ENCODE measurements at places on chromosomes 4 and X. TPM values are rescaled to one million over a fixed set of nuclear protein-coding genes. Genes with fewer than 3 reads are reported as not detected.

DNA sequence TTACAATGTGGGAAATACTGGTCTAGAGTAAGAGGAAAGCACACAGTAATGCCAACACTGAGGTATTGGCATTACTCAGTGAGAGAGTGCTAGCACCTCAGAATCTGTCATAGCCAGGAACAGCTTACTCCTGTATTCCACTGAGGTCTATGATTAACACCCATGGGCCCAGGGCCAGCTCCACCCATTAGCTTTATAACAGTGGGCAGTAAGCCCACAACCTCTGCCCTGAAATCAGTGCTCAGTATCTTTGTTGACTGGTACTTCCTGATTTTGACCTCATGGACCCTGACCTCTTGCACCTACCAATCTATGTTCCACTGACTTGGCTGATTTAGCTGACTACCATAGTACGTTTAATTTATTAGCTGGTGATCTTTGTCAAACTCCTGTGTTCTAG lies 56.1 kb downstream of the LANCL3 start:
- no peak for DNase-seq

DNA sequence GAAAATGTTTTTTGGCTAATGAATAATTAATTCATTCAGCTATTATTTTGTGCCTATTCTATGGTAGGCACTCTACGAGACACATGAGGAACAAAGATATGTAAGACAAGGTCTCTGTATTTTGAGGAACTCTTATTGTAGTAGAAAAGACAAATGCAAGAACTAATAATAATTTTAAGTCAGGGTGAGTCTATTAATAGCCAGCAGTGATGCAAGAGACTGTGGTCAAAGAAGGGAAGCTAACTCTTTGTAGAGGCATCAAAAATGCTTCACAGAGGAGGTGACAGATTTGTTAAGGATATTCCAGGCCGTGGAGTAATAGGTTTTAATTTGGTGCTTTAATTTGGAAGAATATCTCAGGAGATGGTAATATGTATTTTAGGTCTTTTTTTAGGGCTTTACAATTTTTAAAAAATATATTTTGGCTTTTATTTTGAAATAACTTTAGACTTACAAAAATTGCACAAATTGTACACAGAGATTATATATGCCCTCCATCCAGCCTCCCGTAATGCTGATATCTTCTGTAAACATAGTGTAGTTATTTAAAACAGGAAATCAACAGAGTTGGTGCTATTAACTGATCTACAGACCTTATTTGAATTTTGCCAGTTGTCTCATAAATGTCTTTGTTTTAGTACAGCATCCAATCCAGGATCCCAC lies 48.1 kb downstream of the DCLK2 start:
- DNase-seq = no peak

DNA sequence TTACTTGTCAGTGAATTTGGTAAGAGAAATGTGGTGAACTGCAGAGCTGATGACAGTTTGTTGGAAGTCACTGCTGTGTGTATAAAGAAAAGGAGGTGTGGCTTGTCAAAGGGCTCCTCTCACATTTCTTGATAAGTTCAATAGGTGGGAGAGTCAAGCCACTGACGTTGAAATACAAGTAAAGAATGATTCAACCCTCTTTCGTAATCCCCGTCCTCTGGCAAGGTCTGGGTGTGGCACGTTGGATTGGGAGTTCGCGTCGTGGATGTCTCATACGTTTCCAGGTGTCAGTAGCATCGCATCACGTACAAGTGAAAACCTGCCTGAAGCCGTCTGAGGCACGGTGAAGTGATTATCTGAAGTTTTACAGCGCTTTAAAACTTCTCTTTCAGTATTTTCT lies 76.4 kb downstream of the EGF start:
- DNase-seq = no peak

- peak; percentile 9 for DNase-seq
Measured at GRCh38 chrX:78708816-78709215, 38.7 kb upstream of the LPAR4 start.

DNA sequence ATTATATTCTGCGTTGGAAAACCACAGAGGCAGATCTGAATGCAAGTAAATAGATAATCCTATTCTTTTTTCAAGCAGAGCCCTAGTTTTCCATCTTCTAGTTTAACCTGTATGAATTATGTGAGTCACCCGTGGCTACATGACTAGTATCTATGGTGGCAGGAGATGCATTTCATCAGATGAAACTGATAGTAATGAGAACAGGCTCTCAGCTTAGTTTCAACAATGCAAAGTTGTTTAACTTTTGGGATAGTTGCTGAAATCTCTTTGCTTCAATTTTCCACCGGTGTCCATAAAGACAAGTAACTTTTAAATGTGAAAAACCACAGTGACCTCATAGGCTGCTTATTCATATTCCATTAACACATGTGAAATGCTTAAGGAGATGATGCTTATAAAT lies 1317.4 kb upstream of the TENM3 start:
- DNase-seq = no peak

DNA sequence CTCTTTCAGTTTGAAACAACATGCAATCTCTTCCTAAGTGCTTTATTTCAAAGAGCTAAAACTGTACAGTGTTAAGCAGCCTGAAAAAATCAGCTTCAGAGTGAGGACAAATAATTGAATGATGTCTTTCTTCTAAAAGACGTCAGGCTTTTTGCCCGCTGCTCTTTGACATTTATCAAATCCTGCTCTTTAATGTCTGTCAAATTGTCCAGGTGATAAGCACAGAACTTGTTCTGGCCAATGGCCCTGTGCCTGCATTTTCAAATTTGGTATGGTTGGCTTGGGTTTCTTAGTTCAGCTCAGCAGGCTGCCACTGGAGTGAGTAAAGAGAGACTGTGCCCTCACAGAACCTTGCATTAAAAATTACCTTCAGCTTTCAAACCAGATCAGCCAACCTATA lies 712.9 kb upstream of the LCORL start:
- no peak for DNase-seq

- no peak for DNase-seq
Measured at GRCh38 chr4:84493092-84493850, 5.8 kb downstream of the NKX6-1 start.

- DNase-seq = no peak
Measured at GRCh38 chr4:1469607-1470392, 63.6 kb upstream of the NKX1-1 start.

DNA sequence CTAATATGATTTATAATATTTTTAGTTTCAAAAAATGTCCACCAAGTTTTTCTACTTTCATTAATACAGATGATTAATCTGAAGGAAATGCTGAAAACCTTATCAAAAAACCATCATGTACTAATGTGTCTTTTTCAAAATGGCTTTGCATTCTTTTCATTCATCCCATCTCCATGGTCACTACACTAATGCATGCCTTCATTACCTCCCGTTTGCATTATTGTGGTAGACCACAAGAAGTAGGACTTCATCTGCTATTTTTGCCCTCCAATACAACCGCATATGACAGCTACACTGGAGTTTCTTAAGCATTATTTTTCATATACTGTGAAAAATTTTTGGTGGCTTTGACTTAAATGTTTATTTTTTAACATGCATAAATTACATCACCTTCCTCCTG lies 37.9 kb upstream of the FSTL5 start:
- no peak for DNase-seq

DNA sequence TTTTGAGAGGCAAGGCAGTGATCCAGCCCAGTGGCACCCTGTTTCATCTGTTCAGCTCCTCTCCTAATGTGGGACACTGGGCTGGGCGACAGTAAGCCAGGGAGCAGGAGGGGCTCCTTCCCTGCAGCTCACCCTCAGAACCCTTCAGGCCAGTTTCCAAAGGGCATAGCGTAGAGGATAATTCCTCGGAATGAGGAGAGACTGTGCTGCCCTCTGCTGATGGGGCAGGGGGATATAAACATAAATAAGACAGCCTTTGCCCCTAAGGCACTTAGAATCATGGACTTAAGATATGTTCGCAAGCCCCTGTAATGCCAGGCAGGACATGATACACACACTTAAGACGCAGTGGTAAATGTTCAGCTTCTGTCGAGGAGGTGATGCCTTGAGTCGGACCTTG lies 27.9 kb upstream of the ZNF185 start:
- DNase-seq = no peak

DNA sequence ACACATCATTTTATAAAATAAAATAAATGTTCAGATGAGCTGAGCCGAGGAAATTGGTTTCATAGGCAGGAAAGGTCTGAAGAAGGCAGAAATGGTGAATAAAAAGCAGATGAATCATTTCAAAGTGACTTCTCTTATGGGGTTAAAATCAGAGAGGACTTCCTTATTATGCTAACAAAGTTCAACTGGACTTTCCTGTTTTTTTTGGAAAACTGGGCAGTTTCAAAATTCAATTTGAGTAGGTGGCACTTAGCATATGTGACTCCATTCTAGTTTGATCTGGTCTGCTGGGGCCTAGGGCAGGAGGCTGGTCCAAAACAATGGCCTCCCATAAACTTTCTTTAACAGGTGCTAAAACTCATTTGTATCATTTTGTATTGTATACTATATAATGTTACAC lies 1794.9 kb upstream of the TENM3 start:
- DNase-seq = no peak

- DNase-seq = no peak
Measured at GRCh38 chr4:186095406-186095805, 9.1 kb upstream of the FAM149A start.

- no peak for DNase-seq
Measured at GRCh38 chr4:156948133-156948532, 23.5 kb downstream of the PDGFC start.

CENPI gene
- polyA plus RNA-seq = 1.6 TPM

C4orf36 gene
- 1.6 TPM for polyA plus RNA-seq

MAOB gene
- polyA plus RNA-seq = 322 TPM

INTU gene
- 5.5 TPM for polyA plus RNA-seq

GABRQ gene
- 0.03 TPM for polyA plus RNA-seq

GSX2 gene
- polyA plus RNA-seq = not detected

CYTL1 gene
- 5.6 TPM for polyA plus RNA-seq

All from ovary (tissue), 10 donors.